ENCODE measurements at places on chromosomes 2 and 18. TPM values are rescaled to one million over a fixed set of nuclear protein-coding genes. Genes with fewer than 3 reads are reported as not detected.

WNT6 gene
- polyA plus RNA-seq, result 0.76 TPM

REG1B gene
- polyA plus RNA-seq, result 1.7 TPM

PNO1 gene
- 11.8 TPM for polyA plus RNA-seq

DNAJC5G gene
- polyA plus RNA-seq, result not detected

G6PC2 gene
- not detected for polyA plus RNA-seq

DPP4 gene
- 3.1 TPM for polyA plus RNA-seq

TBR1 gene
- not detected for polyA plus RNA-seq

RNF144A gene
- 1.4 TPM for polyA plus RNA-seq

RNF152 gene
- 6.4 TPM for polyA plus RNA-seq

CTLA4 gene
- not detected for polyA plus RNA-seq

SNTG2 gene
- 1.1 TPM for polyA plus RNA-seq

IL37 gene
- not detected for polyA plus RNA-seq

IL1RL2 gene
- 2.6 TPM for polyA plus RNA-seq

SERPINB3 gene
- 46.5 TPM for polyA plus RNA-seq

PPP1CB gene
- 102 TPM for polyA plus RNA-seq

MC2R gene
- not detected for polyA plus RNA-seq

CD8B2 gene
- not detected for polyA plus RNA-seq

SKOR2 gene
- not detected for polyA plus RNA-seq

SLC5A7 gene
- polyA plus RNA-seq, result not detected

UBXN4 gene
- polyA plus RNA-seq, result 32.8 TPM

C1QL2 gene
- polyA plus RNA-seq, result not detected

SP9 gene
- not detected for polyA plus RNA-seq

ASB18 gene
- polyA plus RNA-seq, result not detected

ITGA4 gene
- 0.45 TPM for polyA plus RNA-seq

ASB1 gene
- 15.4 TPM for polyA plus RNA-seq

HNRNPLL gene
- polyA plus RNA-seq, result 12.2 TPM

IL36G gene
- 1.1 TPM for polyA plus RNA-seq

MROH2A gene
- polyA plus RNA-seq, result 1.1 TPM

KIF1A gene
- polyA plus RNA-seq, result 0.63 TPM

VWA3B gene
- polyA plus RNA-seq, result 0.46 TPM

UCN gene
- 4.1 TPM for polyA plus RNA-seq

NEU4 gene
- polyA plus RNA-seq, result not detected

TUBA3E gene
- polyA plus RNA-seq, result not detected

UGT1A5 gene
- not detected for polyA plus RNA-seq

FBXO41 gene
- polyA plus RNA-seq, result 0.80 TPM

SERPINB10 gene
- polyA plus RNA-seq, result not detected

HOXD10 gene
- polyA plus RNA-seq, result not detected

GPR155 gene
- 3.9 TPM for polyA plus RNA-seq

CTDSP1 gene
- 100 TPM for polyA plus RNA-seq

ATP6V1B1 gene
- not detected for polyA plus RNA-seq
